Thoracic aorta (tissue), 2 donors: ENCODE measurements at places on chromosomes 7 and 10. TPM values are rescaled to one million over a fixed set of nuclear protein-coding genes. Genes with fewer than 3 reads are reported as not detected.
A peak's percentile ranks its signal among the peaks of the same experiment; 100 is the strongest.

DNA sequence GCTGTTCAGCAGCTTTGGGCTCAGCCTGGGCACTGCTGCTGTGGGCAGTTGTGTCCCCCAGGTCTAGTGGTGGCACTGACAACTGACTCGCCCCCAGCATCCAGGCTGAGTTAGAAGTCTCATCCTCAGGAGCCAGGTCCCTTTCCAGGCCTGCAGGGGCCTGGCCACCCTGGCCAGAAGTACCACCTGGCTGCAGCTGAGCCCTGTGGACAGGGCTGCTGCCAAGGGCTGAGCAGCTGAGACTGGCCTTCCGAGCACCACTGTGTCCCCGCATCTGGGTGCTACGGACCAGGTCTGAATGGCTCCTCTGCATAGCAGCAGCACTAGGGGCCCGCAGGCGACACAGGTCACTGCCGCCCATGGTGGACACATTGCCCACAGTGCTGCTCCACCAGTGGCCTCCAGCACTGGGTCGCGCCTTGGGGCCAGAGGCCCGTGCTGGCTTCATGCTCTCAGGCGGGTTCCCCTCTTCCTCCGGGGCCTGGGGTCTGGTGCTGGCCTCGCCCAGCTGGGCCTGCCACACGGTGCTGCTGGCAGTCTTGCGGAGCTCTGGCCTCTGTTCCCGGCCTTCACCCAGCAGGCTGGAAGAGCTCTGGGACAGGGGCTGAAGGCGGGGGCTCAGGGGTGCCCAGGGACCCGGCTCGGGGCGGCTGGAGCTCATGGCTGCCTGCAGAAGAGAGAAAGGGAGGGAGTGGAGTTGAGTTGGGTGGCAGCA lies 6.2 kb downstream of the GPRIN2 start:
- peak; percentile 1 for DNase-seq

GRCh38 chr10:44046605-44047004 lies 338.3 kb downstream of the CXCL12 start:
- DNase-seq: no peak

- peak; percentile 20 for DNase-seq
Measured at GRCh38 chr7:150903606-150904005, 51.3 kb downstream of the AOC1 start.

CDH23 gene
- total RNA-seq: 10.8 TPM

SPDYE2 gene
- total RNA-seq: not detected
